ENCODE measurements at places on chromosomes 1 and 21.

DNA sequence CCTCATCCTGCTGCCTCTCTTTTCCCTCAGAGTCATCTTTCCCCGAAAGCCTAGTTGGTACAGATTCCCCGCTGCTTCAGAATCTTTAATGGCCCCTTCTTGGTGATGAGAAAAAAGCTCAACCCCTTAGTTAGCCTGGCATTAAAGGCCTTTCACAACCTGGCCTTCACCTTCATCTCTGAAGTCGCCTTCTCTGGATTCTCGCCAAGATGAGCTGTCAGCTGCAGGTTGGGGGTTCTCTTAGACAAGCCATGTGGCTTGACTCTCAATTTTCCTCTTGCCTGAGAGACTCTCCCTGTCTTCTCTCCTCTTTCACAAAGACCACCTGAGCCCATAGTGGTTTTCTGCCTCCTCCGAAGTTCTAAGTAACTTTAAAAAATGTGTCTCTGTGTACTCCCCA is 15.5 kb upstream of the DISC1 start:
- no peak for DNase-seq

DNA sequence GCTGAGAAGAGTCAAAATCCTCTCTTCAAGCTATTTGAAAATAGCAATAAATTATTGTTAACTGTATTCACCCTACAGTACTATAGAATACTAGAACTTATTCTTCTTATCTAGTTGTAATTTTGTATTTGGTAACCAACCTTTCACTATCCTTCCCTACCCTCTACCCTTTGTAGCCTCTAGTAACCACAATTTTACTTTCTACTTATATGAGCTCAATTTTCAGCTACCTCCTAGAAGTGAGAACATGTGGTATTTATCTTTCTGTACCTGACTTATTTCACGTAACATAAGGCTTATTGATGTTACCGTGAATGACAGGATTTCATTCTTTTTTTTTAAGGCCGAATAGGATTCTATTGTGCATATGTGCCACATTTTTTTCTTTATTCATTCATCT is 30.0 kb downstream of the ZC3H11B start:
- DNase-seq: no peak

- no peak for DNase-seq
Observed at GRCh38 chr1:241695246-241696171, 43.4 kb downstream of the WDR64 start.

DNA sequence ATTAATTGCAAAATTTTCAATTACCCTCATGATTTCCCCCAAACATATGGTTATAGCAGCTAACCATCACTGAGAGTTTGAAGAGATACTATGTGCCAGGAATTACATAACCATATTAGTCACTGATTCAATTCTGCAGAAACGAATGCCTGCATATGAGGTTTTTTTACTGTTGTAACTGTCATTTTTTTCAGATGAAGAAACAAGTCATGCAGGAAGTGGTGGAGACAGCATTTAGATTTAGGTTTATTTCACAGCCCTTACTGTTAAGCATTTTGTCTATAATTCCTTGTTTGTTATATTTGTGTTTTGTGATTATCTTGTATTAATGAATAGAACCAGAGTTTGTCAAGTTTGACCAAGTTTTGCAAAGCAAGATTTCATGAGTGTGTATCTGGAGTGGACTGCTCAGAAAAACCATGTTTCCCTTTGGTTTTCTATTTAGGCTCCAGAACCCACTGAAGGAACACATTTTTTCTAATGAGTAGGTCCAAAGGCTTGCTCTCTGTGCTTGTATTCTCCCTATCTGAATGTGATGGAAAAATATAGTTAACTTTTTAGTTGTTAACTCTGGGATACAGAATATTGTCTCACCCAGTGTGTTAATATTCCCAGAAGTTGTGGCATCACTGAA is 308.5 kb upstream of the ADAMTS5 start:
- DNase-seq: no peak

DNA sequence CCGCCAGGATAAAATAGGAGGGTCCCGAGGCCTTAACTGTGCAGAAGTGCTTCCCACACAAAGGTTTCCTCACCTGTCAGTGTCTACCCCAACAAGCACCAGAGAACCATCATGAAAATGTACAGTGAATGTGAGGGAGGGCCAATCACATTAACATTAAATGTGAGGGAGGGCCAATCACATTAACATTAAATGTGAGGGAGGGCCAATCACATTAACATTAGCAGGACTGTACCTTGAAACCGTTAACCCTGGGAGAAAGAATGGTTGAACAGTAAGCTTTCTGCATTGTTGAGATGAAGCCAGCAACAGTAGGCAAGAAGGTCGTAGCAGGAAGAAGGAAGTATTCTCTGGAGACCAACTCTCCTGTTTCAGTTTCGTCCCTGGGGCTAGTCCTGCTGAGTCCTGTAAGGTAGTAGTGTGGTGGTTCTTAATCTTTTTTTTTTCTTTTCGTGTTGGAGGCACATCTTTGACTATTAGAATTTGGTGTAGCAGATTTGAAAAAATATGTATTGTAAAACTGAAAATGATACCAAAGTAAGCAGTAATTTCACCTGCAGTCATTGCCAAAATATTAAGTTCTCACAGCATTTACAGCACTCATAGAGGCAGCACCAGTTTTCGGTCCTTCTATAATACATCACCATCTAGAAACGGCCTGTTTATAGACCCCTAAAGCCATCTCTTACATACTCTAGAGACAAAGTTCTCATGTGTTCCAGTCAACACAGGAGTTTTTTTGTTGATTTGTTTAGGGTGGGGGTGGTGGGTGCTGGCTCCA is 98.6 kb upstream of the PPP2R5A start:
- peak; percentile 39 for DNase-seq

GRCh38 chr1:39128959-39129358 is 75.5 kb upstream of the MACF1 start:
- DNase-seq: no peak

- no peak for DNase-seq
Observed at GRCh38 chr1:29893046-29893723, 656.9 kb downstream of the PTPRU start.

DNA sequence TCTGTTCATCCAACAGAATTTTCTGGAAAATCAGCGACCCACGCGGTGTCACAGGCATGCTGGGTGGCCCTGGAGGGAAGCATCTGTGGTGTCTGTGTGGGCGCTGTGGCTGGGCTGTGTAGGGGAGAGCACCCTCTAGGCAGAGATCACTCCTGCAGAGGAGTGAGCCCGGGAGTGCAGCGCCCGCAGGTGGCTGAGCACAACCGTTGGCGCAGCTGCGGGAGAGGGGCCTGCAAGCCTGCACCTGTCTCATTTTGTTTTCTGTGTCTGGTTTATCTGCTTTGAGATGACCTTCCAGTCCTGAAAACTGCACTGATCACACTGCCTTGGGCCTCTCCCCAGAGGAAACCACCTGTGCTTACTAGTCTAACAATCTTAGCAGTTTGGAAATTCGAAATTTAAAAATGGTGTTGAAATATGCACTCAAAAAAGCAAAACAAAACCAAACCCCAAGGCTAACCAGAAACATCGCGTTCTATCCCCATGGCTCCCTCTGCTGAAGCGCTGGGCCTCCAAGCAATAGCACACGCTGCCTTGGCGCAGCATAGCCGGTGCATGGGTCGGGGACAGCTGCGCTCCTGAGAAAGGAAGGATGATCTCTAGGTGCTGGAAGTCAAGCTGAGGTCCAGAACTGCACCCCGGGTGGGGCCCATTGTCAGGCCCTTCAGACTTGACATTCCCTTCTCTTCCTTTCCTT is 4.8 kb downstream of the FAM3B start:
- DNase-seq: no peak

DNA sequence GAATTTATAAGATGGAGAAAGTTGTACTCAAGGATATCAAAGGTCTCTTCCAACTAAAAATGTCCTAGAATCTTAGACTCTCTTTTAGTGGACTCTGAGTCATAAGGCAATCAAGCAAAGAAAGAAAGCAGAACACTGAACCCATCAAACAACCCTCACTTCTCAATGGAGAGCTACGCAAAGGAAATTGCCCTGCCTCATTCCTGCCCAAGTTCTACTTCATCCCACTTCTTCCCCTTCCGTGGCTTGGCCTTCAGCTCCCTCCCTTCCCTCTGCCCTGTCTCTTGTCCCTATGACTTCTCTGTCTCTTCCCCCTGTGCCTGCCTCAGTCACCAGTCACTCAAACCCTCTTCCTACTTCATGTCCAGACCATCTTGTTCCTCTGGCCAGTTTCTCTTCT is 58.5 kb downstream of the RIMS3 start:
- no peak for DNase-seq

GRCh38 chr1:87951852-87952251 is 623.2 kb downstream of the LMO4 start:
- DNase-seq: no peak

GRCh38 chr1:1833916-1834325 is 55.7 kb upstream of the NADK start:
- no peak for DNase-seq

DNA sequence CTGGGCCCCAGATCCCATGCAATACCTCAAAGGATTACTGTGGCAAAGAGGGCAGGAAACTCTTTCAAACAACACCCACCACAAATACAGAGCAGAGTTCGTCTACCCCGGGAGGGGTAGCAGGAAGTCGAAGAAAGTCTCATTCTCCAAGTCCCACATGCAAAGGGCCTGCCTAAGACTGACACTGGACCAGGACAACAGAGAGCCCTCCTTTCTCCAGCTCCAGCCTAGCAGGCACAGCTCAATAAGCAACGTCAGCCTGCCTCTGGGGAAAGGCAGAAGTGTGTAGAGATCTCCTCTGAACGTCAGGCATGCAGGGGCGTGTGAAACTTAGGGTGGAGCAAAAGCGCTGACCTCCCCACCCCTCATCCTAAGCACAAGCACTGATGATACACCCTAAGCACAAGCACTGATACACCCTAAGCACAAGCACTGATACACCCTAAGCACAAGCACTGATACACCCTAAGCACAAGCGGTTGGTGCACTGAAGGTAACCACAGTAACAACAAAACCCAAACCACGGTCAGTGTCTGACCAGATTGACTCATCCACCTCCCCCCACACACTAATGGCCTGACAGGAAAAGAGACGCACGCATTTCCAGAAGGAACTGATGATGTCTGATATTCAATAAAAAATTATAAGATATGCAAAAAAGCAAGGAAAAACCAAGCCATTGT is 1.3 kb downstream of the KRTAP12-3 start:
- peak; percentile 38 for DNase-seq

- DNase-seq: no peak
Observed at GRCh38 chr1:70112838-70113237, 92.5 kb downstream of the LRRC40 start.

GRCh38 chr1:18868354-18868753 is 8.9 kb upstream of the TAS1R2 start:
- no peak for DNase-seq

- DNase-seq: no peak
Observed at GRCh38 chr1:94726981-94727685, 93.0 kb upstream of the SLC44A3 start.

DNA sequence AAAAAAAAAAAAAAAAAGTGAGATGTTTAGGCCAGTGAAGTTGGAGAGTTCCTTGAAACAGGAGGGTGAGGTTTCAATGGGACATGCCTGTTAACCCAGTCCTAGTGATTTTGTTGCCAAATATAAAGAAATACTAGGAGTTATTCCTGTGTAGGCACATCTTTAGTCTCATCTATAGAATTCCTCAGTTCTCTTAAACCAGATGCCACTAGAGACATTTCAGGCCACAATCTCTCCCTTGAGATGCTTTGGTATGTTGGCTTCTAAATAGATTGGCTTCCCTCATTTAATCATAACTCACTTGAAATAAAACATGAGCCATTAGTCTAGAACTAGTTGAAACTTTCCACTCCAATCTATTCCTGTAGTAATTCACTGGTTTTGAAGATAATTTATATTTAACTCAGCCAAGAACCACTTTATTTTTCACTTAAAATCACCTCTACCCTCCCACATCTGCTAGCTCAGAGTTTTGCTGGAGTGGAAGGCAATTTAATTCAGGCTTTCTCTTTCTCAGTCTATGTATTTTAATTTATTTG is 29.8 kb downstream of the GPR137B start:
- DNase-seq: no peak

- DNase-seq: no peak
Observed at GRCh38 chr1:211511030-211511700, 19.2 kb upstream of the RD3 start.

DNA sequence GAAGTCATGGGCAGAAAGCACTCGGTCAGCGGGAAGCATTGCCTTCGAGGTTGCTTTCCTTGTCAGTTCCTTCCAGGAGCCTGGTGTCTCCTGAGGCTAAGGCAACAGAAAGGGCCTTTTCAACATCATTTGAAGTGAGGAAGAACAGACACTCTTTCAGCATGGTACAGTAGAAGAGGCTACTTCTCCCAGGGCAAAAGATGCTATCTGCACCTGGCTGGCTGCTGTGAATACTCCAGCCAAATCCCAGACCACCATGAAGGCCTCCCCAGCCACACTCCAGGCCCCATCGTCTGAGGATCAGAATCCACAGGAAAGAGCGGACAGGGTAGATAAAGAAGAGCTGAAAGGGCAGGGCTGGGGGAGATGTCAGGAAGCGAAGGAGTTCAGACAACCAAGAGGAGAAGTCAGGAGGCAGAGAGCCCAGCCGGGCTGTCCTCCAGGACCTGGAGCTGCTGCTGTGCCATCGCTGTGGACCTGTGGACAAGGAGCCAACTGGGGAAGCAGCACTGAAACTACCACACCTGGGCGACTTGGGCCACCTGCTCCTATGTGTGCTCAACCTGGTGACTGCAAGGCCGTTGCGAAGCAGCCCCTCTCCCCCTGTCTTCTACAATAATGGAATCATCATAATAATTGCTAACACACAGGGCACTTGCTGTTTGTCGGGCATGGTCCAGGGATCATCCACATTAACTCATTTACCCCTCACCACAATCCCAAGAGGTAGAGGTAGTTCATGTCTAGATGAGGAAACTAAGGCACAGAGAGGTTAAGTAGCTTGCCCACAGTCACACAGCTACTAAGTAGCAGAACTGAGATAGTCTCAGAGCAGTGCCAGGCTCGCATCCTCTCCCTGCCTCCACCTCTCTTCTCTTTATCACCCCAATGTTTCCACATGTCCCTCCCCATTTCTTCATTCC is 88.0 kb upstream of the ZBTB40 start:
- no peak for DNase-seq

DNA sequence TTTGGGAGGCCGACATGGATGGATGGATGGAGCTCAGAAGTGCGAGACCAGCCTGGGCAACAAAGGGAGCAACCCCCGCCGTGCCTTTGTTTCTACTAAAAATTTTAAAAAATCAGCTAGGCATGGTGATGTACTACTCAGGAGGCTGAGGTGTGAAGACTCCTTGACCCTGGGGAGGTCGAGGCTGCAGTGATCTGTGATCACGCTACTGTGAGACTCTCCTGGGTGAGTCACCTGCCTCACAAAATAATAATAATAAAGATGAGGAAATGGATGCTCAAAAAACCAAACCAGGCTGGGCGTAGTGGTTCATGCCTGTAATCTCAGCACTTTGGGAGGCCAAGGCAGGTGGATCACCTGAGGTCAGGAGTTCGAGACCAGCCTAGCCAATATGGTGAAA is 19.2 kb downstream of the DSTYK start:
- DNase-seq: no peak

- DNase-seq: no peak
Observed at GRCh38 chr1:240173836-240174235, 82.2 kb downstream of the FMN2 start.

DNA sequence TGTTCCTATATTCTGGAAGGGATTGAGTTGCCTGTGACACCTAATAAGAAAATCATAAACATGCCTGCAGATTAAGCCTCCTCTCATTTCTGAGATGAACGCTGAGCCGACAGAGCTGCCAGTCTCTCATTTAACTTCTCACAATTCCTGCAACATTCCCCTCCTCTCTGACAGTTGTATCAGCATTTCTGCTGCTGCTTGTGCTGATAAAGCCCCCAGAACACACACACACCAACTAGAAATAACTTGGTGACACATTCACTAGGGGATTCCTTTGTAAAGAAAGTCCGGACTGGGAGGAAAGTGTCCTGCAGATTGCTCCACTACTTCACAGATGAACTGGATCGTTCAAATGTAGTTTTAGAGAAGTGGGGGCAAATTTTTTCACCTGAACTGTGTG is 437.3 kb downstream of the PLA2G4A start:
- no peak for DNase-seq
